ENCODE measurements at places on chromosomes 4 and X.

GRCh38 chr4:106803083-106803482 lies 233.0 kb downstream of the DKK2 start:
- no peak for DNase-seq

GRCh38 chr4:38150766-38151165 lies 190.6 kb downstream of the PTTG2 start:
- no peak for DNase-seq

- DNase-seq = no peak
These were observed 166.2 kb downstream of the ATP10D start for GRCh38 chr4:47651231-47651630.

DNA sequence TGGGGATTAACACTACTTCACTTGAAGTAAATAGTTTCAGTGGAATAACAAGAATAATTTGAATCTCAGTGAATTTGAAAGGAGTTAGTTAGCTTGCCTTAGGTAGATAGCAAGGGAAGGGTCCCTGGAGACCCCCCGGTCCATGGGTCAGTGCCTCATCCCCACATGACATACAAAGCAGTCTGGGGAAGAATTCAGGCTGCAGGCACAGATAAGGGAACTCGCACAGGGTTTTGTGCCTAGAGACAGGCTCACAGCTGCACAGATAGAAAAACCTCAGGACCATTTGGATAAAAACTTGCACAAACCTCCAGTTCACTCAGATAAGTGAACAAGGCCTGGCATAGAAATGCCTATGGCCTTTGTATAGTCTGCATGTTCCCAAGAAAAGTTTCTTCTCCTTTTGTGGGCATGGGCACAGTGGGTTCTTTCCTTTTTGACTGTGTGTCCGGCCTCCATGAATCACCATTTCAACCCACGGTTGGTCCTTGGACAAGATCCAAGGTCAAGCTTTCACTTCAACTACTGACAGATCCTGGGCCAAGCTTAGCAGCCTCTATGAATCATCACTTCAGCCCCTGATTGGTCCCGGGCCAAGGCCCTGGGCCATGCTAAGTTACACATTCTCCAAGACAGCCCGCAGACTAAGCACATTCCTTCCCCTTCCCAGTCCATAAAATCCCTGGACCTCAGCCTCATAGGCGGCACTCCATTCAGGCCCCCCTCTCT lies 108.3 kb upstream of the KLHL4 start:
- DNase-seq = peak; percentile 83

DNA sequence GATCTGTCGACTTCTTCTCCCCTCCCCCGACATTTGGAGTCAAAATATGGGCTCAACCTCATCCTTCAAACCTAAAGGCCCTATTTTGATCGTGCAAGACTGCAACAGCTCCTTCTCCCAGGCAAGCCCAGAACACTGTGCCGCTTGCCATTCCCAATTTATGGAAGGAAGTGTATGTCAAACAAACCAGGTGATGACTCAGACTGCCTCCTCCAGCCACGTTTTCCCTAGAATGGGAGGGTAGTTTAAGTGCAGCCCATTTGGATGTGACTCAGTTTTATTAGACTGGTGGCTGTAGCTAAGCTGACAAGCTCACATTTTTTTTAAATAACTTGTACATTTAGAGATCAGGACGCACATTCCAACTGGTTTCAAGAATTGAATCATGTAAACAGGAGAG lies 570.4 kb upstream of the DIPK2B start:
- peak; percentile 72 for DNase-seq

- no peak for DNase-seq
These were observed 60.1 kb downstream of the APBB2 start for GRCh38 chr4:41154010-41154813.

All from kidney epithelial cell (primary cell).